ENCODE measurements at places on chromosomes 3 and 15.

DNA sequence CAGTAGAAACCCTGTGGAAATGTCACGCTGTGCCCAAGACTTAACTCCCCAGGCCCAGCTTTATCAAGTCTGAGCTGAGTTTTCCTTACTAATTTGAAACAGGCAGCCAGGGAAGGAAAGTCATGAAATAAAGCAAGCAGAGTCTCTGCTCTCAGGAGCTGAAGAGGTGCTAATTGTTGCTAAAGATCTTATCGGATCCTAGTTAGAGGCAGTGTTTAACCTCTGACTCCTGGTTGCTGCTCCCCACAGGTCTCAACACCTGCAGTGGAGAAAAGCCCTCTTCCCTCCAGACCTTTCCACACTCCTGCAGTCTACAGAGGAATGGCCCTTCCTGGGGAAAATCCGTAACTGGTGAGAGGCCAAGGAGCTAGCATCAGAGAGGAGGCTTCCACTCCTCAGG lies 628.2 kb downstream of the NTRK3 start:
- H3K4me1 ChIP-seq, result no peaks in the 10 kb centered on the region
- H3K27me3 ChIP-seq, result peaks cover 10% of the 10 kb centered on the region
- DNase-seq, result no peak

GRCh38 chr3:120438665-120439370 lies 12.0 kb downstream of the FSTL1 start:
- peaks cover 23% of the 10 kb centered on the region for H3K4me1 ChIP-seq
- H3K27ac ChIP-seq, result peak overlapping the region; percentile 65
- H3K27me3 ChIP-seq, result no peaks in the 10 kb centered on the region
- peaks cover 12% of the 10 kb centered on the region for H3K36me3 ChIP-seq

GRCh38 chr3:185929192-185930151 lies 8.3 kb downstream of the TRA2B start:
- no peak for DNase-seq
- peaks cover 83% of the 10 kb centered on the region for H3K4me1 ChIP-seq
- peaks cover 18% of the 10 kb centered on the region for H3K36me3 ChIP-seq
- no peaks in the 10 kb centered on the region for H3K27me3 ChIP-seq

- no peaks in the 10 kb centered on the region for H3K4me1 ChIP-seq
- no peak overlapping the region for H3K27ac ChIP-seq
- no peaks in the 10 kb centered on the region for H3K36me3 ChIP-seq
- no peak for DNase-seq
- peaks cover 3% of the 10 kb centered on the region for H3K27me3 ChIP-seq
- no peak overlapping the region for H3K4me3 ChIP-seq
Observed at GRCh38 chr3:113054552-113054951, 63.8 kb downstream of the GTPBP8 start.

GRCh38 chr3:73411993-73412392 lies 212.7 kb downstream of the PDZRN3 start:
- H3K27ac ChIP-seq, result no peak overlapping the region
- no peak for DNase-seq
- peaks cover 3% of the 10 kb centered on the region for H3K4me1 ChIP-seq

GRCh38 chr3:101816215-101817149 lies 32.8 kb upstream of the NFKBIZ start:
- no peaks in the 10 kb centered on the region for H3K27me3 ChIP-seq
- DNase-seq, result no peak
- H3K4me1 ChIP-seq, result peaks cover 21% of the 10 kb centered on the region
- peaks cover 4% of the 10 kb centered on the region for H3K36me3 ChIP-seq

- H3K4me3 ChIP-seq, result no peak overlapping the region
- peaks cover 3% of the 10 kb centered on the region for H3K4me1 ChIP-seq
- no peaks in the 10 kb centered on the region for H3K36me3 ChIP-seq
- H3K27ac ChIP-seq, result no peak overlapping the region
- no peak for DNase-seq
Observed at GRCh38 chr3:141355242-141355641, 13.1 kb upstream of the ZBTB38 start.

- no peaks in the 10 kb centered on the region for H3K36me3 ChIP-seq
- no peaks in the 10 kb centered on the region for H3K4me1 ChIP-seq
- peaks cover 80% of the 10 kb centered on the region for H3K27me3 ChIP-seq
- DNase-seq, result no peak
- H3K27ac ChIP-seq, result no peak overlapping the region
- H3K4me3 ChIP-seq, result no peak overlapping the region
Observed at GRCh38 chr3:147351301-147351700, 55.0 kb downstream of the ZIC4 start.

- H3K27ac ChIP-seq, result no peak overlapping the region
- H3K36me3 ChIP-seq, result peaks cover 12% of the 10 kb centered on the region
Observed at GRCh38 chr3:146223401-146224373, 27.2 kb downstream of the PLSCR4 start.

- peaks cover 3% of the 10 kb centered on the region for H3K36me3 ChIP-seq
- H3K27ac ChIP-seq, result no peak overlapping the region
- no peak overlapping the region for H3K4me3 ChIP-seq
- no peaks in the 10 kb centered on the region for H3K4me1 ChIP-seq
- H3K27me3 ChIP-seq, result no peaks in the 10 kb centered on the region
Observed at GRCh38 chr3:57855281-57855680, 99.2 kb downstream of the SLMAP start.

- no peak for DNase-seq
- H3K36me3 ChIP-seq, result no peaks in the 10 kb centered on the region
- peaks cover 6% of the 10 kb centered on the region for H3K27me3 ChIP-seq
- peak overlapping the region; percentile 49 for H3K27ac ChIP-seq
- no peak overlapping the region for H3K4me3 ChIP-seq
Observed at GRCh38 chr15:88491158-88491557, 23.6 kb downstream of the MRPS11 start.

GRCh38 chr3:172201136-172201869 lies 161.9 kb downstream of the FNDC3B start:
- H3K27ac ChIP-seq, result peak overlapping the region; percentile 74
- peaks cover 14% of the 10 kb centered on the region for H3K36me3 ChIP-seq
- H3K27me3 ChIP-seq, result no peaks in the 10 kb centered on the region
- H3K4me3 ChIP-seq, result no peak overlapping the region
- DNase-seq, result no peak

DNA sequence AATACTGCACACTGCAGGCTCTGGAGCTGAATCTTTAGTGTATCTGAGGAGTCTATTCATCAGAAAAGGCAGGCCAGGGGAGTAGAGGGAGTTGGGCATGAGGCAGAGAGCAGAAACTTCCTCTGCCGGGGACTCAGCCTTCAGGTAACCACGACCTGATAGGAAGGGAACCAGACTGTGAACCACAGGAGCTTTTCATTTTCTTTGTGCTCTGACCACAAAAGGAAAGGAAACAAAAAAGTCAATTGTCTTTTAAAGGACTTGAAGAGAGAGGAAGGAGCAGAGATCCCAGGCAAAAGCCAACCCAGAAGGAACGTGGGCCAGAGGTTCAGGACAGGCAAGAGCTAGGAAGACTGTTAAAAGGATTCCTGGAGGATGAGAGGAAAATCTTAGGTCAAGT lies 573.3 kb downstream of the EPHB1 start:
- no peak overlapping the region for H3K27ac ChIP-seq
- DNase-seq, result no peak
- no peaks in the 10 kb centered on the region for H3K4me1 ChIP-seq
- no peaks in the 10 kb centered on the region for H3K27me3 ChIP-seq
- no peaks in the 10 kb centered on the region for H3K36me3 ChIP-seq

DNA sequence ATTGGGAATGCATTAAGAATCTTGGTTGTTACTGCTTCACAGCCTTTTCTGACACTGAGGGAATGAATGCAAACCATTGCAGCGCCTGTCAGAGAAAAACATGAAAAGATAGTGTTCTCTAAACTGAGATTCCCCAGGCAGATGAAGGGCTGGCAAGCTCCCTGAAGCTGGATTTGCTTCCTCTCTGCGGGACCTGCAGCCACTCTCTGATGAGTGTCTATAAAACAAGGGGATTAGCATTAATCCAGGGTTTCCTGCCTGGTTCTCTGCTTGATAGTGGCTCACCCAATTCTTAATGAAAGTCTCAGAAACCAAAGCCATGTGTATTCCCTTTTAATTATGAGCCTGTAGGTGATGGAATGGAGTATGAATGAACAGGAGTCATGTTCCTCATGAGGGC lies 344.3 kb upstream of the UMPS start:
- peaks cover 32% of the 10 kb centered on the region for H3K4me1 ChIP-seq
- peaks cover 6% of the 10 kb centered on the region for H3K36me3 ChIP-seq
- peaks cover 14% of the 10 kb centered on the region for H3K27me3 ChIP-seq
- DNase-seq, result no peak

GRCh38 chr3:188948281-188948996 lies 223.3 kb upstream of the TPRG1 start:
- peak overlapping the region; percentile 85 for H3K27ac ChIP-seq
- H3K27me3 ChIP-seq, result peaks cover 61% of the 10 kb centered on the region
- no peak for DNase-seq
- H3K4me3 ChIP-seq, result peak overlapping the region; percentile 75

- H3K27ac ChIP-seq, result no peak overlapping the region
- H3K27me3 ChIP-seq, result peaks cover 2% of the 10 kb centered on the region
- H3K36me3 ChIP-seq, result no peaks in the 10 kb centered on the region
- H3K4me1 ChIP-seq, result peaks cover under 1% of the 10 kb centered on the region
Observed at GRCh38 chr3:156059950-156060501, 60.4 kb upstream of the KCNAB1 start.

- peaks cover 33% of the 10 kb centered on the region for H3K4me1 ChIP-seq
- DNase-seq, result no peak
- H3K36me3 ChIP-seq, result no peaks in the 10 kb centered on the region
- H3K27me3 ChIP-seq, result no peaks in the 10 kb centered on the region
Observed at GRCh38 chr3:192931825-192932224, 14.2 kb upstream of the MB21D2 start.

DNA sequence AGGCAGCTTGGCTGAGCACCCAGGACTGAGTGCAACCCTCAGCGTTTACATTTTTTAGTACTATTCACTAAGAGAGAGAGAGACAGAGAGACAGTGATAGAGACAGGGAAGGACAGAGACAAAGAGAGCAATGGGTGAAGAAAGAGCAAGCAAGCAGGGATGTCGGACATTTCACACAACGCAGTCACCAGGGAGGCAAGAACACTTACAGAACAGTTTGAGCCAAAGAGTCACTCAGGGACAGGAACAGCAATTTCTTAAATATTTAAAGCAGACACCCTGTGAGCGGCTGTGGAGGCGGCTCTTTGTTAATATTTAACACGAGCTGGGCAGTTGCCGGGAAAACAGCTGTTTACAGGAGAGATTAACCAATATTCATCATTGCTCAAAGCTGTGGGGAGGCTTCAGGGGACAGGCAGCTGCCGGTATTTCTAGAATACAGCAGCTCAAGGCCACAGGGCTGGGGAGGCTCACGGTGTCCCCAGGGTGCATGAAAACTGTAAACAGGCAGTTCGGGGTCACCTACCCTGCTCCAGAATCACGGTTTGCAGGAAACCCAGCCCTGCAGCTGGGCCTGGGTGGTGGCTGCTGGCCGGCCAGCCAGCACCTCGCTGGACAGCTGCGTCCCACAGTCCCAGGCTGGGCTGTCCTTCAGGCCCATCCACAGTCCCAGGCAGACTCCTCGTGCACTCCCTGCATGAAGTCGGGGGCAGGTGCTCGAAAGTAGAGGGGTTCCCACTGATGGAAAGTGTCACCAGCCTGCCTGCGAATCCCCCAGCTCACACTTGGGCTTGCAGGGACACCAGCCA lies 38.8 kb upstream of the PCSK6 start:
- H3K36me3 ChIP-seq, result no peaks in the 10 kb centered on the region
- H3K27me3 ChIP-seq, result peaks cover 9% of the 10 kb centered on the region
- no peak for DNase-seq
- H3K4me1 ChIP-seq, result peaks cover 14% of the 10 kb centered on the region
- peak overlapping the region; percentile 26 for H3K27ac ChIP-seq

- no peak overlapping the region for H3K4me3 ChIP-seq
- H3K27ac ChIP-seq, result no peak overlapping the region
- H3K27me3 ChIP-seq, result no peaks in the 10 kb centered on the region
- H3K4me1 ChIP-seq, result peaks cover 17% of the 10 kb centered on the region
Observed at GRCh38 chr3:129112308-129113052, 9.1 kb downstream of the RAB43 start.

DNA sequence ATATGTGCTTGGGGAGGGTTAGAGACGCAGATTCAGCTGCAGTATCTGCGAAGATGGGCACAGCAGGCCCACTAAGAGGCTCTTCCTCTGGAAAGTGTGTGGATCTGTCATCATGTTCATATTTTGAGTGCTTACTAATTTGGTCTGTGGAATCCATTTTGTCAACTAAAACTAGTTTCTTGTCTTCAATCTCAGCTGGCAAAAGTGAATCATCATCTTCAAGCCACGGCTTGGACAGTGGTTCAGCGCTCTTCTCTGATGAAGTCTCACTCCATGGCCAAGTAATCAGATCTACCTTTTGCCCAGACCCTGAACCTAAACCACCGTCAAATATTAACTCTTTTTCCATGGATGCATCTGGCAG lies 76.2 kb downstream of the IMPG2 start:
- no peaks in the 10 kb centered on the region for H3K4me1 ChIP-seq
- H3K27me3 ChIP-seq, result no peaks in the 10 kb centered on the region
- DNase-seq, result no peak

GRCh38 chr15:84878504-84878903 lies 6.0 kb upstream of the SLC28A1 start:
- H3K4me3 ChIP-seq, result no peak overlapping the region
- peak overlapping the region; percentile 88 for H3K27ac ChIP-seq
- H3K27me3 ChIP-seq, result peaks cover 6% of the 10 kb centered on the region
- DNase-seq, result no peak
- no peaks in the 10 kb centered on the region for H3K36me3 ChIP-seq

DNA sequence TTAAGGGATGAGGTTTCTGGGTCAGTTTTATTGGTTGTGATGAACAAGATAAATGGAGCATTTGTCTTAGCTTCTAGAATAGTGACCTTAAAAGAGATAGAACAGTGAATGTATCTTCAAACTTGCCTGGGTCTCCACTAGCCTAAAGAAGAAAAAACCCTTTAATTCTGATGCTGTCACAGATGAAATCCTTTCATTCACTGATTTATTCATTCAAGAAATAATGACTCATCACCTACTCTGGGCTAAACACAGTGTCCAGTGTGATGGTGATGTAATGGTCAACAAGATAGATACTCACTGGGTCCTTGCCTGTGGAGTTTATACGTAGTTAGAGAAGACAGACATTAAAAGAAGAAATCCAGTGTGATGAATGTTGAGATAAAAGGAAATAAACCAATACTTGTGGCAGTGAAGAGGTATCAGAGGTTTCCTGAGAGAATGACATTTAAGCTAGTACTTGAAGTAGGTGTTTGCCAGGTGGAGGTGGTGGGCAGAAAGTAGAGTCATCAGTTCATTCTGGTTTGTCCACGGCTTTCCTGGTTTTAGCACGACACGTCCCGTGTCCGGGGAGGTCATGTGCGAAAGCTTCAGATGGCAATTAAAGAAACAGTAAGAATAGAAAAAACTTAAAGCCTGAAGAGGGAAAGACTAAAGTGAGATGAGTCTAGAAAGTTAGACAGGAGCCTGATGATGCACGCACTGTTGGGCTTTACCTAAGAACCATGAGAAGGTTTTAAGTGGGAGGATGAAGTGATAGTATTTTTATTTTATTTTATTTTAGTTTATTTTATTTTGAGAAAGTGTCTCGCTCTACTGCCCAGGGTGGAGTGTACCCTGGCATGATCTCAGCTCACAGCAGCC lies 18.5 kb downstream of the PAK2 start:
- H3K4me1 ChIP-seq, result peaks cover 10% of the 10 kb centered on the region
- no peak for DNase-seq
- peak overlapping the region; percentile 21 for H3K27ac ChIP-seq
- no peaks in the 10 kb centered on the region for H3K27me3 ChIP-seq

- H3K4me1 ChIP-seq, result peaks cover 12% of the 10 kb centered on the region
- H3K27ac ChIP-seq, result peak overlapping the region; percentile 94
- DNase-seq, result no peak
- peaks cover 16% of the 10 kb centered on the region for H3K36me3 ChIP-seq
- peak overlapping the region; percentile 96 for H3K4me3 ChIP-seq
Observed at GRCh38 chr3:184299488-184300377, 692 bp downstream of the PSMD2 start.

Data from progenitor cell of endocrine pancreas (in vitro differentiated cells).